ENCODE measurements at places on chromosomes 13 and 19.
A peak's percentile ranks its signal among the peaks of the same experiment; 100 is the strongest.

GRCh38 chr13:60093425-60094019 lies 70.2 kb downstream of the DIAPH3 start:
- DNase-seq: no peak

DNA sequence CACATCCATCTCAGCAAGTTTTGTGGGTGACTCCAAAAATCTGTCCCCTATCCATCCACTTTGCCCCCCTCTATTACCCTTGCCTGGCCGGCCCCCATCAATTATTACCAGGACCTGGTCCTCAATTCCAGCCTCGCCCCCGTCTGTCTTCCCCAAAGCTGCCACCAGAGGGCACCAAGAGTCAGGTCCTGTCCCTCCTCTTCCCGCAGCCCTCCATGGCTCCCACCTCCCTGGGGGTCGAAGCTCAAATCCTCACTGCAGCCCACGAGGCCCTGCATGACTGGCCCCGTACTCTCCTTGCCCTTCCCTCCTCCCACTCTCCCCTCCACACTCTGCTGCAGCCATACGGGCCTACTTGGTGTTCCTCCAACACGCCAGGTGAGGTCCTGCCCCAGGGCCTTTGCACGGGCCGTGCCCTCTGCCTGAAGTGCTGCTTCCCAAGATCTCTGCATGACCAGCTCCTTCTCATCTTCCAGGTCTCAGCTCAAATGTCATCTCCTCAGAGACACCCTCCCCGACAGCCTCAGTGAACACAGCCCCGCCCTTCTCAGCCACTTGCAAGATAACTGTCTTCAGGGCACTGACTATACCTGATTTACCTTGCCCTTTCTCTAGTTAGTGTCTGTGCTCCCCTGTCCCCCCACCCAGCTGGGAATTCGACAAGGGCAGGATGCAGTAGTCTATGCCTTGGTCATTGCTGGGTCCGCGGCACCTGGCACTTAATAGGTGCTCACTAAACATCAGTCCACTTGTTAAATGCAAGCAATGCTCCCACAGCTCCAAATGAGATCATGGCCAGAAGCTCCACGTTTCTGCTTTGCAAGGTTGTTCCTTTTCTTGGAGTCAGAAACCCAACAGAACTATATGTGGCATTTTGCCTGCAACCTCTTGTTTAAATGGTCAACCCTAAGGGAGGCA lies 16.8 kb upstream of the SEMA6B start:
- DNase-seq: no peak

DNA sequence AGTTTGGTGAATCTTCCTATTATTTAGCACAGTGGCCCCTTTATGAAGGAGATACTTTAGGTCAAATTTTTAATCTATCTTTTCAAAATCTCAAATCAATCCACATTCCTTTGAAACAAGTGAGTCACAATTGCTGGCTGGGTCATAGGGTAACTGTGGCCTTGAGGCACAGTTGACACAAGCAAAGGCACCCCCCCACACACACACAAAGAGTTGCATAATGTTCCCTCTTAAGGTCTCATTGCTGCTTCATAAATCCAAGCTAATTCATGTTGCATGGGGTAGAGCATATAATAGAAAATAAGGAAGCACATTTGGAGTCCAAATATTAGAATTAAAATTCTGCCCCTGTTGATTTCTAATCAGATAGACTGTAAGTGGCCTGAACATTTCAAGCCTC lies 171.5 kb downstream of the DLEU7 start:
- DNase-seq: no peak

- no peak for DNase-seq
Observed at GRCh38 chr13:112670864-112671263, 19.0 kb upstream of the ATP11A start.

- no peak for DNase-seq
Observed at GRCh38 chr19:30790056-30790680, 418.0 kb downstream of the ZNF536 start.

DNA sequence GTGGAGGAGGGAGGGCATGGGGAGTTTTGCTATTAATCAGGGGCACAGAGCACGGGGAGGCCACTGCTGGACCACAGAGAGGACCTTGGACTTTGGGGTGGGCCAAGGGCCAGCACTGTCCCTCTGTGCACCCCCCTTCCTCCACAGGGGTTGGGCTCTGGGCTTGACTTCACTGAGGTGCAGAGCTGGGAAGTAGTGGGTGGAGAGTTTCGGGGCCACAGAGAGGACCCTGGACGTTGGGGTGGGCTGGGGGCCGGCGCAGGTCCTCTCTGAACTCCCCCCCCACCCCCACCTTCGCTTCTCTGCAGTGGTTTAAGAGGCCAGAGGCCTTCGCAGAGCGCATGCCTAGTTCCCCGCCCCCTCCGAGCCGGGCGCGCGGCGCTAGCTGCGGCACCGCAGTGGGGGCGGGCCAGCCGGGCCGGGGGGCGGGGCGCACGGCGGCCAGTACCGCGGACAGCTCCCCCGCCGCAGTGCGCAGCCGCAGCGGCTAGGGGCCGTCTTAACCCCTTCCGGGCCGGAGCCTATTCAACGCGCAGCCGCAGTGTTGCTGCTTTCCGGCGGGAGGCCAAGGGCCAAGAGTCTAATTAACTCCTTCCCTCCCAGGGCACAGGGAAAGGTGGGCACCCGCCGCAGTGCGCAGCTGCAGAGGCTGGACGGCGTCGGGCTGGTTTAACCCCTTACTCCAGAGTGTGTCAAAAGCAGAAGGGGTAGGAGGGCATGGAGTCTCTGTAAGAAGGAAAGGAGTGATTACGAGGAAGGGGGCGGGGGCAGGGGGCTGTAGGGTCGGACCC lies 3.7 kb downstream of the KCNC3 start:
- no peak for DNase-seq

DNA sequence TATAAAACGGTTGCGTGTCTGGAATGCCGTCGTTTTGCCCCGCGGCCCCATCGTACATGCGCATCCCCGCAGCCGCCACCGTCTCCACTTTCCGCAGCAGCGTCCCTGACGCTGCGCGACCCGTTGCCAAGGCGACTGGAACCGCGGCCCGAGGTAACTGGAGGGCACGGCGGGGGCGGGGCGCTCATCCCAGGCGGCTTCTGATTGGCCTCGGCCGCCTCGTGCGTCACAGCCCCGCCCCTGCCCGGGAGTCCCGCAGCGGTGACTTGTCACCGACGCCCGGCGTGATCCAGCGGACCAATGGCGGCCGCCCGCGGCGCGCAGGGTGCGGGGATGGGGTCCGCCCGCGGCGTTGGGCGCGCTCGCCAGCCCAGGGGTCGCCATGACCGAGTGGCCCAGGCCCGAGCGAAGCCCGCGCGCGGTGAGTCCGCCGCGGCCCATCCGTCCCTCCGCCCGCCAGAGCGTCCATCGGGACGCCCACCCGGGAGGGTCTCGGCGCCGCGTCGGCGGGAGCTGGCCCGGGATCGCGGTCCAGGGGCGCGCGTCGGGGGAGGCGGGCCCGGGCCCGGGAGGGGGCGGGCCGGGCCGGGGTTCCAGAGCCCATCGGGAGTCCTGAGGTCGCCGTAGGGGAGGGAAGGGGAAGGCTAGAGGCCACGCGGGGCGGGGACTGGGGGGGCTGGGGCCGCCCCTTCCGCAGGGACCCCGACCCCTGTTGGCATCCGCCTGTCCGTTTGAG lies at the start of gene ZSCAN1:
ZSCAN1 (plus strand) TSS at position 285 of the 736 bp plus-strand sequence. CDS start 3,812 bp downstream, outside the sequence.
- DNase-seq: peak; percentile 88

DNA sequence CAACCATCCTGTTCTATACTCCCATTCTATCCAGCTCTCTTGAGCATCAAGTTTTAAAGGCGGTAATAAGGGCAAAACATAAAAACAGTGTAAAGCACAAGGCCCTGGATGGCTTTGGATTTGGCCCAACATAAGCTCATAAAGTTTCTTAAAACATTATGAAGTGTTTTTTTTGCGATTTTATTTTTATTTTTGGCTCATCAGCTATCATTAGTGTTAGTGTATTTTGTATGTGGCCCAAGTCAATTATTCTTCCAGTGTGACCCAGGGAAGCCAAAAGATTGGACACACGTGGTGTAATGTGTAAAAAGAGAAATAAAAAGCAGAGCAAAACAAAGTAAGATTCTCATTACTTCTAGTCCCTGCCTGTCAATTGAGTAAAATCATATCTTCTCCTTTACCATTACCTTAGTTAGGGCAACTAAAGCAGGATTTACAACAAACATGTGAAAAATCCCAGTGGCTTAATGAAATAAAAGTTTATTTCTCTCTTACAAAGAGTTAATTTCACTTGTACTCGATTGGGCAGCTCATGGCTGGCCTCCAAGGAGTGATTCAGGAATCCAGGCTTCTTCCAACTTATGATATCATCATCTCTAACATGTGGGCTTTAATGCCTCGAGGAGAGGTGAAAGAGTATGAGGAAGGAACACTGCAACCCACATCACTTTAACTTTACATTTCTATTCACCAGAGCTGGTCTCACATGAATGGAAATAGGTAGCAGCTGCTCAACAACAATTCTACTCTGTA lies 725.2 kb upstream of the SLITRK1 start:
- no peak for DNase-seq

GRCh38 chr19:18173054-18173571 lies 500 bp upstream of the IFI30 start:
- no peak for DNase-seq

- no peak for DNase-seq
Observed at GRCh38 chr19:23046743-23047142, 43.8 kb upstream of the ZNF728 start.

DNA sequence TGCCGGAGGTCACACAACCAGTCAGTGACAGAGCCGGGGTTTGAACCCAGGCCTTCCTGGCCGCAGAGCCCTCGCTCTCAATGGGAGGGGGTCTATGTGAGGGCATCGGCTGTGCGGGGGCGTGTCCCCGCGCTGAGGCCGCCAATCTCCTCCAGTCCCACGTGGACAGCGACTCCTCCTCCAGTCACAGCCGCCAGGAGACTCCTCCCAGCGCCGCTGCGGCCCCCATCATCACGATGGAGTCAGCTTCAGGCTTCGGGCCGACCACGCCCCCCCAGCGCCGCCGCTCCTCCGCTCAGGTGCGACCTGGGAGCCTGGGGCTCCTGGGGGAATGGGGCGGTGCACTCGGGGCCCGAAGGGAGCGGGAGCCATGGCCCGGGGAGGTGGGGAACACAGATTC lies 6.0 kb downstream of the SPRED3 start:
- DNase-seq: no peak

GRCh38 chr19:7894612-7895309 lies 6.5 kb downstream of the LRRC8E start:
- no peak for DNase-seq

- no peak for DNase-seq
Observed at GRCh38 chr13:26051657-26052311, at the start of gene SHISA2. Gene SHISA2 (minus strand): TSS chr13:26052016. CDS start chr13:26050975, 1,041 bp downstream.

GRCh38 chr13:80957019-80957655 lies 616.2 kb upstream of the SPRY2 start:
- DNase-seq: no peak

- DNase-seq: no peak
Observed at GRCh38 chr13:21362741-21363140, 96.4 kb downstream of the ZDHHC20 start.

GRCh38 chr19:28393574-28394336 lies 819.2 kb downstream of the UQCRFS1 start:
- no peak for DNase-seq

DNA sequence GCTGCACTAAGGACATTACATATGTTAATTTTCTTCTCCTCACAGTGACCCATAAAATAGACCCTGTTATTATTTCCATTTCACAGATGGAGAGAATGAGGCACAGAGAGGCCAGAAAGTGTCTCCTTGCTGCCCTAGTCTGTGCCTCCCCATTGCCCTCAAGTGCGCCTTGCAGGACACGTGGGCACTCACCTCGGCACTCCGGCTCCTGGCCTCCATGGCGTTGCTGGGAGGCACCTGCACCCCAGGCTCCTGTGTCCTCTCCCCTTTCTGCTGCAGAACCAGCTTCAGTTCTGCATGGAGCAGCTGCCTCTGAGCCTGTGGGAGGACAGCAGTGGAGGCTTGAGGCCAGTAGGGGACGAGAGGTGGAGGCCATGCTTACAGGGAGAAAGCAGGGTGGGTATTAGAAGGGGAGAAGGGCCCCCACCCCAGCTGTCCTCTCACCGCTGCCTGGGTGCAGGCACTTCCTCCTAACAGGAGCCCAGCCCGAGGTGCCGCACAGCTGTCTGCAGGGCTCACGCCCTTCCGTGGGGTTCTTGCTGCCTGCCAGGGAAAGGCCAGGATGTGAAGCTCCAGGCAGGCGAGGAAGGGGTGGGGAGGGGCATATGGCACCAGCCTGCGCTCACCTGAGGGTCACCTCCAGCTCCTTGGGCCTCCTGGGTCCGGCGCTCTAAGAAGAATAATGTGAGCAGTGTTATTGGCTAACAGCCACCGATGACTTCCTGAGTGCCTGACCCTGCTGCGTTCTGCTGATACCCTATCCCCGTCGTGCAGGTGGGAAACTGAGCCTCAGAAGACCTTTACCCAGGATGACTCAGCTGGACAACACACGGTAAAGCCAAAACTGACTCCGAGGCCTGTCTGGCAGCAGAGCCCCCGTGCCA lies 5.2 kb downstream of the PRX start:
- DNase-seq: no peak

GRCh38 chr13:41606646-41607045 lies 149.3 kb downstream of the RGCC start:
- DNase-seq: no peak

- DNase-seq: no peak
Observed at GRCh38 chr19:56405062-56405461, 930 bp downstream of the ZNF583 start.

GRCh38 chr13:29897102-29897501 lies 46.7 kb upstream of the UBL3 start:
- DNase-seq: no peak

DNA sequence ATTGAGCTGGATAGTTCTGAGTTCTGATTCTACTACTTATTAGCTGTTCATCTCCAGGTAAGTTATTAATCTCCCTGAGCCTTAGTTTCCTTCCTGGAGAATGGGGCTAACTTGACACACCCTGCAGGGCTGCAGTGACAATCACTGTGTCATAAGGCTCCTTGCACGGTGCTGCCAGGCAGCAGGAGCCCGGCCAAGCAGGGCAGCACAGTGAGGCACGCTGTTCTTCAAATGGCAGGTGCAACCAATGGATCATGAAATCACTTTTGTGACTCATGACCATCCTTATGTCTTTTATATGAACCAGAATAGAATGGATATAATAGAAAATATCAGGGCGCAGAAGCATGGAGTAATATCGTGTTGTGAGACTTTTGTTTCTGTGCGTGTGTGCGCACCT lies 242.6 kb downstream of the ABCC4 start:
- no peak for DNase-seq

- no peak for DNase-seq
Observed at GRCh38 chr13:37379841-37380240, 218.7 kb downstream of the POSTN start.

- DNase-seq: no peak
Observed at GRCh38 chr19:39254531-39255345, 6.1 kb upstream of the IFNL4 start.
